Common myeloid progenitor, CD34-positive (primary cell): ENCODE measurements at places on chromosomes 2 and 18.
A peak's percentile ranks its signal among the peaks of the same experiment; 100 is the strongest.

DNA sequence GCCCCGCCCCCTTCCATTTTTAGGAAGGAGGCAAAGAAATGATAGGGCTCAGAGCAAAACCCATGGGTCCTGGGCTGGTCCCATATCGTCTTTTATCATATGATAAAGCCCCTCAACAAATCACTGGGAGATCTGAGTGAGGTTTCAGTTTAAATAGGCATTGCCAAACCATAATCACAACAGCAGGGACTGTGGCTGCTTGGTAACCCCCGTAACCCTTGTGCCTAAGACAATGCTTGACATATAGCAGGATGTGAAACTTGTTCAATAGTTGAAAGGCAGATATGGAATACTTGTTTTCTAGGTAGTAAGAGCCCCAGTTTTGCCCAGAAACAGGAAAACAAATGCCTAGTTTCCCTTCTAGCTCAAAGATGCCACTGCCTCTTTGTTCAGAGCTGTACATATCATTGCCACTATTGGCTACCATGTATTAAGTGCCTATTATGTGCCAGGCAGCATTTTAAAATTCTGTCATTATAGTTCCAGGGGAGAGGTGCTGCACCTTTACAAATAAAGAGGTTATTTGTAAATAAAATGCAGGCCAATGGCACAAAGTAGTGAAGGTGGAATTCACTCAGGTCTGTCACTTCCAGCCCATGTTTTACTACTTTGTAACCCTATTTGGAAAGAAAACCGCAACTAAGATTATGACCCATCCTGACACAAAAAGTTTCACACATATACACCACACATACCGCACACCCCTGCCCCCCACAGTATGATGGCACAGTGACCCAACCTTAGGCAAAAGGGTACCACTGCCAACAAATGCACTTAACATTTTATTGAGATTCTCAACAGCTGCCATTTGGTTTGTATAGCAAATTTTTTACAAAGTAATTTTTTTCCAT lies 14.2 kb downstream of the NAGK start:
- DNase-seq: no peak

GRCh38 chr2:3526871-3527270 lies 7.5 kb upstream of the ADI1 start:
- no peak for DNase-seq

DNA sequence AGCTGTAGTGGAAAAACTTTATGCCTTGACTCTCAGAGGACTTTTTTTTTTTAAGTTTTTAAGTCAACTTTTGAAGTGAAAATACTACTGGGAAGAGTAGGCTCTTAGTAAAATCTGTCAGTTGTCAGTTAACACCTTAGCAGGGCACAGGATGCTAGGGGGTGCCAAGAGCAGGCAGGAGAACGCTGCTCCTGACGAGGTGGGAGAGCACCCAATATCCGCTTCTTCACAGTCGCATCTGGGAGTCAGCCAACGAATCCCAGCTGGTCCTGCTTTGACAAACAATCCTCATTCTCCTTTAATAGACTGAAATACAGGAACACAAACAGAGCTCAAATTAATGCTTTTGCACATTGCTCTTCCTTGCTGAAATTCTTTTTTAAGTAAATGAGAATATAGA lies 709.5 kb upstream of the ACVR2A start:
- no peak for DNase-seq

- DNase-seq: no peak
Measured at GRCh38 chr18:13448335-13448795, 229.8 kb downstream of the LDLRAD4 start.

- no peak for DNase-seq
Measured at GRCh38 chr2:28896906-28897305, 2.4 kb downstream of the WDR43 start.

- DNase-seq: no peak
Measured at GRCh38 chr2:238159071-238159539, 335 bp downstream of the ERFE start.

- peak; percentile 45 for DNase-seq
Measured at GRCh38 chr2:126244937-126245336, 411.0 kb upstream of the GYPC start.

DNA sequence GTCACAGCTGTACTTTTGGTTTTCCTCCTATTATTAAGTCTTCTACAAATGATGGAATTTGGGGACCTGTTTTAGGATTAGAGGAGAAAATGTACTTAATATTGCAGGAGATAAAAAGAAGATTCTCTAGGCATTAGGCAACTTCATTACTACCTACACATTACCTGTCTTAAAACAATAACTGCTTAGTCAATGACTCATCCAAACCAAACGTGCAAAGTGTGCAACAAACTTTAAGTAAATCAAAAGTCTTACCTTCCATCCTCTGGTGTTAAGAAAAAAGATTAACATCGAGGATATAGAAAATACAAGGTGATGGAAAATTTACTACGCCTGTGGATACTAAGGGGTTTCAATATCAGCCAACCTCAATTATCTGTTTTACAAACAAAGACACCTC lies 285.3 kb upstream of the KYNU start:
- DNase-seq: no peak

DNA sequence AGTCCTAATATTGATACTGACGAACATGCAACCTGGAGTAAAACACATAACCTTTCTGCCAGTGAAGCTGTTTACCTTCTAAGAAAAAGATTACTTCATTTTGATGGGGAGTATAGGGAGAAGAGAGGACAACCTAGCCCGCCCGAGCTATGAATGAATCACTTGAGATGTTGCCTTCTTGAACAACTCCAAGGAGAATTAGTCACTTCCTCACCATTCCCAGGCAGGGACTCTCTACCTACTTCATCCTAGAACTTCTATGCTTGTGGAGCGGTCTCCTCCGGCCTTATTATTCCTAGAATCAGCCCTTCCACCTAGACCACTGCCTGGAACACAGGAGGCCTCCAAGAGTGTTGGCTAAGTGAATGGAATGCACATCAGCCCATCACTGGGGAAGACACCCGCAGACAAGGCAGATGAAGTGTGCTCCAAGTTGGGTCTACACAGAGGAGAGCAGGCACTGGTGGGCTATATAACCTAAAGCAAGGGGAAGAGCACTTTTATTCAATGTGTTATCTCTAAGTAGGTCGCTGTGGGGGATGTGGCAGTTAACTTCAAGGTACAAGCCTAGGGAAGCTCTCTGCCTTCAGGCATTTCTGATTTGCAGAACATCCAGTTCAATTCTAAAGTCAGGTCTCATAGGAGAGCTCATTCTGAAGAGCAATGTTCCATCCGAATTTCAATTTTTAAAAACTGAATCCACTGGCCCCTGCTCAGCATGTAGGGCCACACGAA lies 57.4 kb downstream of the STK39 start:
- DNase-seq: no peak

GRCh38 chr2:76491503-76491902 lies 780.8 kb upstream of the GCFC2 start:
- peak; percentile 2 for DNase-seq

DNA sequence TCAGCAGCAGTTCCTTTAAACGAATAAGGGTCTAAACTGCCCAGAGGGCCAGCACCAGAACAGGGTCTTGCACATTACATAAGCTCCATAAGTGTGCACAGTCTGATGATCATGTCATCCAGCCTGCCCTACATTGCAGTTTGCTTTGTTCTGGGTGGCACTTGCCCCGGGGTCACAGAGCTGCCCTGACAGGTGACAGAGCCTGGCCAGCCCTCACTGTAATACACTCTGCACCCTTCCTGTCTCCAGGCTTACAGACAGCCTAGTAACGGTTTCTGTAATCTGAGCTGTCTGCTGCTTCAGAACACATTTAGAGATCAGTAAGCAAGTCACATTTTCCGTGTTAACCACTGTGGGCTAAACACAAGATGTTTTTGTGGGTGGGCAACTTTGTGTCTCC lies 213.3 kb downstream of the FAM210A start:
- DNase-seq: peak; percentile 36

DNA sequence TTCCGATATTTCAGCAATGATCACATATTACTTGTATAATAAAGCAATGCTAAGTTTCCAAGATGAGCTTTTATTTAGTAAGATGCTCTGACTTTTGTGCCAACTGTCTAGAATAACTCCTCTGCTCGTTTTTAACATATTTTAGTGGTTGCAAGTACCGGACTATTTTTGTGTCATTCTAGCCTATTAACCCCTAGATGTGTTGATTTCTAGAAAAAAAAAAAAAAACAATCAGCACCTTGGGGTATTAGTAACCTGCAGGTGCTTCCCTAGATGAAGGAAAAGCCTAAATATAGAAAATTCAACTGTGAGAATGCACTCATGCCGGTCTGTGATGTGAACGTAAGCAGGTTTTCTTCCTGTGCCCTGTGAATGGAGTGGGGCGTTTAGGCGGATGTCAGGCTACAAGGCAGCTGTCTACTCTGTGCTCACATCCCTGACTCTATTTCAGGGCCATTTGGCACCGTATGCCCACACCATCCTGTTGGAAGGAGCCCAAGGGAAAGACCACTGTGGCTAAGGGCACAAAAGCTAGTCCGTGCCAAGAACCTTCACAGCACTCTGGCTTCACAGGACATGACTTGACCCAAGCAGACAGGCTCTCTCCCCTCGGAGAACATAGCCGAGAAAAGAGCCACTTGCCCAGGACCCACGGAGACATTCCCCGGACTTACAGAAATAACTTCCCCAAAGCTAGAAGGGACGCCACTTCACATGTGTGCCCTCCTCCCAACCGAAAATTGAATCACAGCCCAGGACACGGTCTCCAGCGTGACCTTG lies 60.9 kb upstream of the AGAP1 start:
- no peak for DNase-seq
